ENCODE measurements at places on chromosomes 5 and 9.

DNA sequence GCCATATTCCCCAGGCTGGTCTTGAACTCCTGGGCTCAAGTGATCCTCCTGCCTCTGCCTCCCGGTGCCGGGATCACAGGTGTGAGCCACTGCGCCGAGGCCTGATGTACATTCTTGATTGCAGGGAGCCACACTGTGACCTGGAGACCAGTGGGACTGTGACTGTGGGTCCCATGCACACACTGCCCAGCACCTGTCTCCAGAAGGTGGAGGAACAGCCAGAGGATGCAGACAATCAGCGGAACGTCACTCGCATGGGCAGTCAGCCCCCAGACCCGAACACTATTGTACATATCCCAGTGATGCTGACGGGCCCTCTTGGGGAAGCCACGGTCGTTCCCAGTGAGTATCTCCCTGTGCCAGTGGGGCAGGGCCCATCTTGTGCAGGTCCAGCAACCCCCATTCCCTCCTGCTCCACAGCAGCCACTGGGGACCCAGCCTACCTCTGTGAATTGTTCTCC is 147.3 kb downstream of the CACNA1B start:
- DNase-seq, result no peak

DNA sequence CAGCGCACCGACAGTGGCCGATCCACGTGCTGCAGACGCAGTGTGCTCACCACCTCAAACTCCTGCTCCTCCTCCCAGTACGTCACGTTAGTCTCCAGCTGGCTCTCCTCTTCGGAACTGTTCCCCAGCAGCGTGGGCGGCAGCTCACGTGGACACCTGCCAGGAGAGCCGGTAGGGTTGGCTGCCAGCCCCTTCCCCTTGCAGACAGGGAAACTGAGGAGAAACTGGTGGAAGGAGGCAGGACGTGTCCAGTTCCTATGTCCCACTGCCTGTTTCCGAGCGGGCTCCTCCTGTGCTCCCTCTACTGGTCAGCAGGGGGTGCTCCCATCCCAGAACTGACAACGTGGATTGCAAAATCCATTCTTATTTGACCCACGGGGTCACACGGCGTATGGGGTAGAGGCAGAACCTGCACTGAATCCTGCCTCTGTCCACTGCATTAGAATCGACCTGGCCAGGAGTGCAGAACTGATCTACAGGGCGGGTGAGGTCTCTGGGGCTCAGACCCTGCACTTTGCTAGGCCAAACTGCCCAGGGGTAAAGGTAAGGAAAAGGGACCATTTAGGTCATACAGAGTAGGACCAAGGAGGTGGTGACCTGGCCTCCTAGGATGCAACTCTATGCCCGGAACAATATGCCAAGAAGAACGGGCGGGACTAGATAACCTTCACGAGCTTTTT is 25.7 kb downstream of the PDGFRB start:
- DNase-seq, result peak; percentile 90

DNA sequence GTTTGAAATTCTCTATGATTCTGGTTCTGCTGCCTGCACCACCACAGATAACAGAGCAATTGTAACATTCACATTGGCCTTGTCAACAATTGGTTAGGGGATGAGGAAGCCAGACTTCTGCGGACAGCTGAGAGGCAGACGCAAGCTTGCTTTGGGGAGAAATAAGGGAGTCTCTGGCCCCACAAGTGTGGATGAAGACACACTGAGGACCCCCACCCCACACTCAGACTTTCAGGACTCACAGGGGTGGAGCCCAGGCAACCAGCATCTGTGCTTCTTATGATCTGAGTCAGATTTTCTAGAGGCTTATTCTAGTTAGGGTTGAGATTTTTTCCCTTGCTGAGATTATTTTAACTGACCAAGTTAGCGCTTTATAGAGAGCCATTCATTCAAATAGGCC is 140.3 kb upstream of the IRX2 start:
- no peak for DNase-seq

DNA sequence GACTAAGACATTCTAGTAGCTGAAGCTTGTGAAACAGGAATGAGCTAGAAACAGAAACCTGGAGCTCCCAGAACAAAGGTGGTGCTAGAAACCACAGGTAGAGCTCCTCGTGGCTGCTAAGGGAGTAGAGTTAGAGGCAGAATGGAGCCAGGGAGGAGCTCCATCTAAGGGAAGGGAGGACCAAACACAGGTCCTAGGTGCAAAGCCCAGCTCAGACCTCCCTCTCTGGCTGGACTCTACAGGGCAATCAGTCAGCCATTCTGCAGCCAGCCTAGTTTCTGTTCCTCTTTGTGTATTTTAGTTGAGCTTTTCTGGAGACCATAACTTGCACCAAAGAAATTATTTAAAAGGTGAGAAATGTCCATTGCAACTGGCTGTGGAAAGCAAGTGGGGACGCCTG is 70.4 kb downstream of the CRB2 start:
- no peak for DNase-seq

- peak; percentile 27 for DNase-seq
Measured at GRCh38 chr5:19547640-19548039, 440.4 kb downstream of the CDH18 start.
